ENCODE measurements at places on chromosomes 6 and 20.

- H3K36me3 ChIP-seq, result peaks cover 4% of the 10 kb centered on the region
- peaks cover 8% of the 10 kb centered on the region for H3K4me1 ChIP-seq
- no peak overlapping the region for H3K27ac ChIP-seq
- DNase-seq, result no peak
- no peak overlapping the region for H3K4me3 ChIP-seq
Measured at GRCh38 chr6:10429638-10430427, 15.0 kb upstream of the TFAP2A start.

DNA sequence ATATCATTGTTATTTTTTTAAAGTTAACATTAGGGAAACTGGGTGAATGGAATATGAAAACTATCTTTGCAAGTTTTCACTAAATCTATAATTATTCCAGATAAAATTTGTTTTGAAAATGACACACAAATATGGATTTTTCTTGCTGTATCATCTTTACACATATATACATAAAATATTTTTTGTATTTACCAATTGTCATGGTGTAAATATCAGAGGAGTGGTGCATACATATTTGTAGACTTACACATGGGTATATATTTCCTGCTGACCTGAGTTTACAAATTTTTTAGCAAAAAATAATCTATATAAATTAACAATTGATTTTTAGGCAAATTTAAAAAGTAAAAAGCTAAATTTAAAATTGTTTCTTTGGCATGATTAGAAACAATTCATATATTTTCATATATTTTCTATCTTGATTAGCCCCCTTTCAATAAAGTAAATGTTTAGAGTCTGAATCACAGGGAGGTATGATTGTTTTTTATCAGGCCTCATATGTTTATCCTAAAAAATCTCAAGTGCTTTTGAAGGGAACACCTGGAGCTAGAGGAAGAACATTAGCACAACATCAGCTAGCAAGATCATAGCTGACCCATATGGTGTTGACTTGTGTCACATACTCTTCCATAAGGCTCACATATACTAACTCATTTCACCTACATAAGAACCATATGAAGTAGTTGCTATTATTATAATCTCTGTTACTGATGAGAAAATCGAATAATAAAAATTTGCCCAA, 671.8 kb upstream of the GJE1 start:
- DNase-seq, result no peak
- H3K4me3 ChIP-seq, result no peak overlapping the region
- H3K4me1 ChIP-seq, result no peaks in the 10 kb centered on the region
- no peaks in the 10 kb centered on the region for H3K36me3 ChIP-seq
- H3K27me3 ChIP-seq, result no peaks in the 10 kb centered on the region

- peaks cover 8% of the 10 kb centered on the region for H3K36me3 ChIP-seq
- H3K4me3 ChIP-seq, result no peak overlapping the region
- H3K27ac ChIP-seq, result no peak overlapping the region
- peaks cover 19% of the 10 kb centered on the region for H3K4me1 ChIP-seq
- no peak for DNase-seq
Measured at GRCh38 chr6:36054415-36054814, 26.8 kb downstream of the MAPK14 start.

DNA sequence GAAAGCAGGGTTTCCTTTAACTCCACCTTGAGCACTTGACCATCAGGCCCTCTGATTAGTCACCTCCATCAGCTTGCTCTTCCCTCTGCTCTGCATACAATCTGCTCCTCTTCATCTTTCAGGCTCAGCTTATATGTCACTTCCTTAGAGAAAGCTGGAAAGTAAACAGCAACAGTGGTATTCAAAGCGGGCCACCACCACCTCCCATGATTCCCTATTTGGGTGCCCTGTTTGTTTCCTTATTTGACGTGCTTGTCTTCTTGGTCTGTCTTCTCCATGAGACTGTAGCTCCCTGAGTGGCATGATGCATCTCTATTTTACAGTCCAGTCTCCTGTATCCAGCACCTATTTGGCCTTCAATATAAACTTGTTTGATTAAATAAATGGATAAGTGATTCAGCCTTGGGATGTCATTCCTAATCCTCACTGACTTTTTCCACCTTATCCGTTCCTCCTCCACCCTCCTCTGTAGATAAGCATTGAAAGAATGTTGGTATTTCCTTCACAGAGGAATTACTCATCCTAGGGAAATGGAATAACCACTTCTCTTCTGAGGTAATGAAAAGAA, 102.8 kb upstream of the SGK1 start:
- no peak overlapping the region for H3K4me3 ChIP-seq

- no peak overlapping the region for H3K4me3 ChIP-seq
- no peak overlapping the region for H3K27ac ChIP-seq
- no peaks in the 10 kb centered on the region for H3K27me3 ChIP-seq
Measured at GRCh38 chr20:43988451-43988850, 73.8 kb downstream of the TOX2 start.

DNA sequence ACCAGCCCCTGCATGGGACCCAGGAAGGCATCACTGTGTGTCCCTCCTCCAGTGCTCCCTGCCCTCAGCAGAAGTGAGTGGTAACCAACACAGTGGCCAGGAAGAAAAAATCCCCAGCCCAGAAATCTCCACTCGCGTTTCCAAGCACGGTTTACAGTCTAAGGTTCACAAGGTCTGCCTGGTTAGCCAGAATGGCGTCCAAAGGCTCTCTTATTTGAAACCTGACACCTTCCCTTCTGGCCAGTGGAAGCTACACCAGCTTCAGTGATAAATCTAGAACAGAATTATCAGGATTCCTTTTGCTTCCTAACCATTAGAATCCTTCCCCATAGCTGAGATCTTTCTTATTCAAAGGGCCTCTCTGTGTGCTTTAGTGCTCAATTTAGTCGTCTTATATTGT, 9.2 kb downstream of the LY86 start:
- no peak overlapping the region for H3K4me3 ChIP-seq
- no peaks in the 10 kb centered on the region for H3K36me3 ChIP-seq
- peaks cover 8% of the 10 kb centered on the region for H3K4me1 ChIP-seq
- no peak for DNase-seq

GRCh38 chr20:8796088-8796660, 272.7 kb upstream of the PLCB4 start:
- H3K4me3 ChIP-seq, result no peak overlapping the region
- H3K4me1 ChIP-seq, result no peaks in the 10 kb centered on the region
- H3K36me3 ChIP-seq, result peaks cover 8% of the 10 kb centered on the region
- H3K27ac ChIP-seq, result no peak overlapping the region
- H3K27me3 ChIP-seq, result no peaks in the 10 kb centered on the region

DNA sequence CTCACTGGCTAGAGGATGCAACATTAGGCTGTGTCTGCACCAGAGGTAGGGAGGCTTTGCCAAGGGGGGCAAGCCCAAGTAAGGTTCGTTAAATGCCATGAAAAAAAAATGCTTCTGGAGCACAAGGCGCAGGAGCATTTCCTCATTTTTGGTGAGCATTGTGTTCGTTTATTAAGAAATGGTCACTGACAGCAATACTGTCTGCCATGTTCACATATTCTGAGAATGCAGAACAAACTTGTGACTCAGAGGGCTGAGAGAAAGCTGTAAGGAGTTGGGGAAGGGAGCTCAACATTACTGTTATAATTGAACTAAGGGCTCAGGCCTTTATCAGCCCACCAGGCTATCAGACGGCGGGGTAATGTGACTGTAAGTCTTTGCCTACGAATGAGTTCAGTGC, 465.4 kb upstream of the BTBD3 start:
- no peak overlapping the region for H3K4me3 ChIP-seq
- peaks cover 3% of the 10 kb centered on the region for H3K36me3 ChIP-seq
- no peak for DNase-seq

GRCh38 chr20:38402816-38403215, 32.3 kb downstream of the SNHG17 start:
- H3K27ac ChIP-seq, result no peak overlapping the region
- H3K4me1 ChIP-seq, result no peaks in the 10 kb centered on the region
- DNase-seq, result no peak

- peaks cover 75% of the 10 kb centered on the region for H3K4me1 ChIP-seq
- peaks cover 65% of the 10 kb centered on the region for H3K36me3 ChIP-seq
- peak; percentile 87 for DNase-seq
- H3K27me3 ChIP-seq, result no peaks in the 10 kb centered on the region
Measured at GRCh38 chr6:31356946-31357466, at the start of gene HLA-B. HLA-B (minus strand) TSS chr6:31357179; CDS start chr6:31357158, 21 bp downstream.

GRCh38 chr20:8464368-8464767, 332.3 kb downstream of the PLCB1 start:
- H3K4me3 ChIP-seq, result no peak overlapping the region
- H3K27me3 ChIP-seq, result no peaks in the 10 kb centered on the region
- no peaks in the 10 kb centered on the region for H3K36me3 ChIP-seq
- DNase-seq, result no peak

DNA sequence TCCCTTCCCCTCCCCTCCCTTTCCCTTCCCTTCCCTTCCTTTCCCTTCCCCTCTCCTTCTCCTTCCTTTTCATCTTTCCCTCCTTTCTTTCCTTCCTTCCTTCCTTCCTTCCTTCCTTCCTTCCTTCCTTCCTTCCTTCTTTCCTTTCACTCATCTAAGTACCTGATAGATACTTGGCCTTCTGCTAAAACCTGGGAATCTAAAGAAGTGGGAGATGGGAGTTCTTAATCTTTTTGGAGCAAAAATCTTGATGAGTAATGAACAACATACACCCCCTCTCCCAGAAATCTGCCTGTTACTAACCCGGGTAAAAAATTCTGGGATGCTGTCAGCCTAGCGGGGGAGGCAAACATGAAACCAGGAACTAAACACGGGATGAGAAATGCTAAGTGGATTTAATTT, 100.7 kb downstream of the VEGFA start:
- H3K4me1 ChIP-seq, result no peaks in the 10 kb centered on the region
- no peak overlapping the region for H3K27ac ChIP-seq
- H3K4me3 ChIP-seq, result no peak overlapping the region
- DNase-seq, result no peak

DNA sequence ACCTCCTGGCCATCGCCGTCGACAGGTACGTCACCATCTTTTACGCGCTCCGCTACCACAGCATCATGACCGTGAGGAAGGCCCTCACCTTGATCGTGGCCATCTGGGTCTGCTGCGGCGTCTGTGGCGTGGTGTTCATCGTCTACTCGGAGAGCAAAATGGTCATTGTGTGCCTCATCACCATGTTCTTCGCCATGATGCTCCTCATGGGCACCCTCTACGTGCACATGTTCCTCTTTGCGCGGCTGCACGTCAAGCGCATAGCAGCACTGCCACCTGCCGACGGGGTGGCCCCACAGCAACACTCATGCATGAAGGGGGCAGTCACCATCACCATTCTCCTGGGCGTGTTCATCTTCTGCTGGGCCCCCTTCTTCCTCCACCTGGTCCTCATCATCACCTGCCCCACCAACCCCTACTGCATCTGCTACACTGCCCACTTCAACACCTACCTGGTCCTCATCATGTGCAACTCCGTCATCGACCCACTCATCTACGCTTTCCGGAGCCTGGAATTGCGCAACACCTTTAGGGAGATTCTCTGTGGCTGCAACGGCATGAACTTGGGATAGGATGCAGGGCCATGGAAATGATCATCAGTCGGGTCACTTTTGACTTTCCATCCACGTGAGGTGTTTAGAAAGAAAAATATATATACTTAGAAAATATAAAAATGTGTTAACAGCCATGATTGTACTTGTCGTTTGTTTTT, 868 bp downstream of the MC3R start:
- H3K4me3 ChIP-seq, result no peak overlapping the region
- no peaks in the 10 kb centered on the region for H3K4me1 ChIP-seq
- DNase-seq, result no peak
- peaks cover 58% of the 10 kb centered on the region for H3K27me3 ChIP-seq
- no peaks in the 10 kb centered on the region for H3K36me3 ChIP-seq

- peaks cover 12% of the 10 kb centered on the region for H3K27me3 ChIP-seq
- no peak overlapping the region for H3K4me3 ChIP-seq
- no peak overlapping the region for H3K27ac ChIP-seq
- H3K4me1 ChIP-seq, result peaks cover 7% of the 10 kb centered on the region
- no peak for DNase-seq
- H3K36me3 ChIP-seq, result peaks cover 1% of the 10 kb centered on the region
Measured at GRCh38 chr20:25547063-25547462, 38.3 kb downstream of the NINL start.

DNA sequence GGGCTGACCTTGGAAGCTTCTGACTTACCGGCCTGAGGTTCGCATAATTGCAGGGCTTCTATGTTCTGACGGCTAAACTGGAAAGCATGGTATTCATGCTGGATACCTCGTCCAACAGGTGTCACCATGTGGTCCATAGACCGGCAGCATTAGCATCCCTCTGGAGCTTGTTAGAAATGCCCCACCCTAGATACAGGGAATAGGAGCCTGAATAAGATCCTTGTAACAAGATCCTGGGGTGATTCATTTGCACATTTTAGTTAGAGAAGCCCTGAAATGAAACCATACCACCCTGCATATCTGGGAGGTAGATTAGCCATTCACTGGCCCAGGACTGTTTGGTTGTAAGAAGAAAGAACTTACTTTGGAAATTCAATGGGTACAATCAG, 77.7 kb downstream of the TMEM170B start:
- H3K4me3 ChIP-seq, result no peak overlapping the region
- H3K36me3 ChIP-seq, result no peaks in the 10 kb centered on the region
- no peaks in the 10 kb centered on the region for H3K4me1 ChIP-seq
- peaks cover 9% of the 10 kb centered on the region for H3K27me3 ChIP-seq
- no peak overlapping the region for H3K27ac ChIP-seq

DNA sequence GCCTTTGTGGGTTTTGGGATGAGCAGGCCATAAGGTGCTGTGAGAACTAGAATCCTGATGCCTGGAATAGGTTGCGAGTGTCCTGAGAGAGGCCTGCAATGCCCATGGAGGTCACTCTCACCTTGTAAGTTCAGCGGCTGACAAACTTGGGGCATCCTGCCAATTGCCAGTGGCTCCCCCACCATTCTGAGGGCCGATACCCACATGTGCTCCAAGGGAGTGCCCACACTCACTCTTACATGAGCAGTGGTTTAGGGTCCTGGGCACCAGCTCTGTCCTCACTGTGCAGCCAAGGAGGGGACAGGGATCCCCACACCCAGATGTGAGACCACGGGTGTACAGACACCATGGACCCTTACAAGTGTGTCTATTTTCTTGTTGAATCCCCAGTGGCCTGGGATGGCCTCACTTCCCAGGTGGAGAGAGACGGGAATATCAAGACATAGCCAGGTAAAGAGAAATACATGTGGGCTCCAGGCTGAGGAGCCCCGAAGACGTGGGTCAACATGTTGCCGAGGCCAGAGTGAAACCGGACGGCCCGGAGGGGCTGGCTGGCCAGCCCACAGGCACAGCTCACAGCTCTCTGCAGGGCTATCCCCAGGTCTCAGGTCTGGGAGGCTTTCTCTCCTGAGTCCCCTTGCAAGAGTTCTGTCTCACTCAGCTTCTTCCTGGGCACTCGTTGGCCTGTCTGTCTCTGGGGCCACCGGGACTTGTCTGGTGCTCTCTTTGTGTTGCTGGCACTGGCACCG, 2.0 kb upstream of the CST9 start:
- no peaks in the 10 kb centered on the region for H3K27me3 ChIP-seq
- H3K27ac ChIP-seq, result no peak overlapping the region
- H3K36me3 ChIP-seq, result no peaks in the 10 kb centered on the region
- DNase-seq, result no peak

GRCh38 chr6:5556011-5556410, 294.7 kb downstream of the FARS2 start:
- H3K4me1 ChIP-seq, result peaks cover 4% of the 10 kb centered on the region
- H3K27ac ChIP-seq, result no peak overlapping the region
- no peaks in the 10 kb centered on the region for H3K27me3 ChIP-seq
- no peak for DNase-seq

GRCh38 chr20:47780720-47781389, 4.4 kb downstream of the SULF2 start:
- H3K36me3 ChIP-seq, result no peaks in the 10 kb centered on the region
- no peaks in the 10 kb centered on the region for H3K4me1 ChIP-seq
- H3K27ac ChIP-seq, result no peak overlapping the region
- no peak for DNase-seq
- H3K27me3 ChIP-seq, result peaks cover 33% of the 10 kb centered on the region
- H3K4me3 ChIP-seq, result no peak overlapping the region

All from central memory CD8-positive, alpha-beta T cell (primary cell).